ENCODE measurements at places on chromosomes 3 and 15.

GRCh38 chr15:80159811-80160569, 7.2 kb downstream of the FAH start:
- DNase-seq: no peak

GRCh38 chr15:95290176-95290974, 1040.1 kb upstream of the NR2F2 start:
- no peak for DNase-seq

- DNase-seq: no peak
Observed at GRCh38 chr15:90914305-90915080, 11.4 kb downstream of the MAN2A2 start.

DNA sequence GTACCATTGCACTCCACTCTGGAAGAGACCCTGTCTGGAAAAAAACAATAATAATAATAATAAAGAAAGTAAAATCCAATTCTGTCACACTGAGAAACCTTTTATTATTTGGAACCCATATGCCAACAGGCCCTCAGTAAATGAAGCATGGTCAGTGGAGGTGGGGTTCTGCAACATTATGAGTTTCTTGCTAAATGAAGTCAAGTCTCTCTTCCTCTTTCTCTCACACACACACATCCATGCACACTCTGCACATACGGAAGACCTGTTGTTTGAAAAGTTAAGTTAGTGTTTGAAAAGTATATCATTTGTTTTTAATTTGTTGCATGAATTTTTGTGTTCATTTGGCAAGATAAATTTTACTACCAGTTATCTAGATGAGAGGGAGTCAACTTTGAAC, 27.8 kb downstream of the GAP43 start:
- DNase-seq: no peak

DNA sequence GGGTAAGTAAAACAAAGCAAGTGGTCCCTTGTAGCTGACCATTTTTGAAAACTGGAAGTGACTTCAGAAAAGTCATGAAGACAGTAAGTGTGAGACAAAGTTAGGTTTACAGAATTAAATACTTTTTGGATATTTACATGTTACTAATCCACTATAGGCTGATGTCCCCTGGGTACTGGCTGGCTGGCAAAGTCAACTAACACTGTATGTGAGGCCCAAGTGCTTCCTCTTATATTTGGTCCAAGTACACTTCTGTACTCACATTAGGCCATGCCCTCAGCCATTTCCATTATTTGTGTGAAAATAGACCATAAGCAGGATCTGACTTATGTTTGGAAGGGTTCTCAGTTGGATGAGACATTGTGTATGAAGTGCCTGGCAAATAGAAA, 5.5 kb upstream of the LEKR1 start:
- no peak for DNase-seq

GRCh38 chr15:63049783-63050371, 7.3 kb downstream of the TPM1 start:
- DNase-seq: no peak

- DNase-seq: peak; percentile 43
Observed at GRCh38 chr3:43288366-43288765, 2.0 kb downstream of the SNRK start.

DNA sequence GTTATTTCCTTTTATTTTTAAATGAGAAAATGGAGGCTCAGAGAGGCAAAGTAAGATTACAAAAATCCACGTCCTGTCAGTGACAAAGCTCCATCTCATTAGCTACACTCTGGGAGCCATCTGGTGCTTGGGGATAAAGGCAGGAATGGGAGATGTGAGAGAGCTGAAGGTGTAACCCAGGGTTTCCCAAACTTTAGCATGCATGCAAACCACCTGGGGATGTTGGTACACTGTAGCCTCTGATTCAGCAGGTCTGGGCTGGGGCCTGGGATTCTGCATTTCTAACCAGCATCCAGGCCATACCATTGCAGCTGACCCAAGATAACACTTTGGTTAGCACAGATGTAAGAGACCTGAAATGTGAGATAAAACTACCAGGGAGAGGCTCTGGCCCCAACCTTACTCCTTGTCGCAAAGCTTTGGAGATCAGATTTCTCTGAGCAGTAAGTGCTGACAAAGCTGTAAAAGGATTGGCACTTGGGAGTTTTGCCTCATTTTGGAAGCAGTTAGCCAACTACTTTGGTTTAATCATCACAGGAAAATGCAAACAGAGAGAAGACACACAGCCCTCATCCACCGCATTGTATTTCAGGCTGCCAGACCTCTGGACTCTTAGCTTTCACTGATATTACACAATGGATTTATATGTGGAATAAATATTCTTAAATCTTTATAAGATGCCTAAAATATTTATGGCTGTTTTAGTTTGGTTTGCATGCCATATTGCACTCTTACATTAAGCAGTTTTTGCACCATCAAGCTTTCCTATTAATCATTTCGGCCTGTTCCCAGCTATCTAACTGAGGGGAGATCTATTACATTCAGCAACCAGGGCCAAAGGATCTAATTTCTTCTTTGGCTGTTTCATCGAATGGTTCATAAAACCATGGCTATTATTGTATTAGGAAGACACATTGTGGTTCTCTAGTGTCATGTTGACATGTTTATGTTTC, 263.0 kb downstream of the EBLN2 start:
- DNase-seq: no peak

- DNase-seq: no peak
Observed at GRCh38 chr3:184812662-184813042, 686 bp downstream of the VPS8 start.
